Caudate nucleus (tissue), 63 donors: ENCODE measurements at places on chromosomes 2 and 18.

DNA sequence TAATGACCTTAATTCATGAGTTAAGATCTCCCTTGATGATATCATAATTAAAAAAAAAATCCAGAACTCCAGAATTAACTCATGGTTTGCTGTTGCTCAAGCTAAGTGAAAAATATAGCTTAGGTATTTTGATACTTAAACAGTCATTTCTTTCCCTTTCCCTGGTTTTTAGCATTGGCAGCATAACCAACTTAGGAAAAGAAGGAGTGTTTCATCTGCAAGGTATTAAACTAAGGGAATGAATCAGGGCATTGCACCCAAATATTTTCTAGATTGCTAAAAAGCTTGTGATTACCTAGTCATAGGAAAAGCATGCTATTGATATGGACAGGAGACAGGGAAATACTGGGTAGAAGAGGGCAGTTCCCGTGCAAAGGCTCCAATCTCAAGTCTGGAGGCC, 207.2 kb downstream of the LRP1B start:
- no peak for DNase-seq

- no peak for DNase-seq
These were observed 93.8 kb downstream of the ARL4C start for GRCh38 chr2:234403074-234403473.

DNA sequence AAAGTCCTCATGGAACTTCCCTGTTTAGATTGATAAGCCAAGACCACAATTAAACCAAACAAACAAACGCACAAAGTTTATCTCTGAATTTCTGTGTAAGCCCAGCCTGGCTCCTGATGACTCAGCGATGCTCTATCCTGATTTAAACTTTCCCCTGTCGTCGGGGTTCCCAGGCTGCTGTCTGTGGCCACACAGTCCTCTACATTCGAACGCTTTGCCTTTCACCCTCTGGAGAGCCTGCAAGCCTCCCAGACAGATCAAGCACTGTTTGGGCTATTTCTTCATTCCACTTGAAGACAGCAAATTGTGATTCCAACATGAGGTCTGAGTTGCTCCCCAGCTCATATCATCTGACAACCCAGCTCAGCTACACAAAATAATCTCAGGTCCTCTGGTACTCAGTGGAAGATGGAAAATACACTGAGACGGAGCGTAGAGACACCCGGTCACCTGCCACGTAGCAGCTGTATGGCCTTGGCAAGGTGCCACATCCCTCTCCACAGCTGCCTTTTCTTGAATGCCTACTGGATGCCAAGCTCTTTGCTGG, 51.2 kb downstream of the CYRIA start:
- DNase-seq = no peak

DNA sequence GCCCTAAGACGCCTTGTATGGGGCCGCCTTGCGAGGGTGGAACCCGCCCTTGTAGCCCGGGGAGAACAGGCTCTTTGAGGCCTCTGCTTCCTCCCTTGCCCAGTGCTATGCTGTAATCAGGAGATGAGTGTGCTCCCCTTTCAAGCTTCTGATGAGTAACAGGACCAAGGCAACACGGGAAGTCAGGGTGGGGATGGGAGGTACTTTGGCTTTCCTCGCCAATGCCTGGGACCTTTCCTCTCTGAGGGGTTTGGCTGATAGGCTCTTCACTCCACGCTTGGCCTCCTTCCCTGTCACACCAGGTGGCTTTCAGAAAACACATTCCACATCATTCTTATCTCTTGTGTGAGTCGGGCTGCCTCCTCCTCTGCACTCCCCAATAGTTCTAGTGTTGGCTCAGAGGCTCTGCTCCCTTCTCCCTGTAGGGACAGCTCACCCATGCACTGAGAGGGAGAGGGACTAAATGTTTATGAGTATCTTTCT, 223.7 kb upstream of the TRIB2 start:
- DNase-seq = no peak

GRCh38 chr2:55150834-55151233, 81.3 kb downstream of the CLHC1 start:
- no peak for DNase-seq

- no peak for DNase-seq
These were observed 50.0 kb downstream of the DTNB start for GRCh38 chr2:25623361-25623760.

GRCh38 chr18:78776706-78777285, 202.8 kb upstream of the SALL3 start:
- DNase-seq = no peak

GRCh38 chr2:157871415-157871814, 4.7 kb downstream of the ACVR1 start:
- no peak for DNase-seq

GRCh38 chr2:44928483-44929158, 12.9 kb upstream of the SIX3 start:
- no peak for DNase-seq

DNA sequence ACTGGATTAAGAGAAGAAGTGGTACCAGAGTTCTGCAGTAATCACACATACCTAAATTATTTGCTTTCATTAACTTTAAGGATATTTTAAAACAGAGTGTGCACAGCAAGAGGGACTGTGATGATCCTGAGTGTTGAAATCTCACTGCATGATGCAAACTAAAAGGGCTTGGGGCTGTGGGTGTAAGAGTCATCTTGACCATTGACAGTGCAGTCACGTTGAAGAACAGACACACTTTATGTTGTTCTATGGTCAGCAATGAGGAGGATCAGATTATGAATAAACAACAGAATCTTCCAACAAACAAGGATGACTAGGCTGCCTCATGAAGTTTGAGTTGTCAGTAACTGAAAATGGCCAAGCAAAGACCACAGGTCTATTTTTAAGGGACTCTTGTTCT, 87.2 kb upstream of the GALNT5 start:
- DNase-seq = no peak

DNA sequence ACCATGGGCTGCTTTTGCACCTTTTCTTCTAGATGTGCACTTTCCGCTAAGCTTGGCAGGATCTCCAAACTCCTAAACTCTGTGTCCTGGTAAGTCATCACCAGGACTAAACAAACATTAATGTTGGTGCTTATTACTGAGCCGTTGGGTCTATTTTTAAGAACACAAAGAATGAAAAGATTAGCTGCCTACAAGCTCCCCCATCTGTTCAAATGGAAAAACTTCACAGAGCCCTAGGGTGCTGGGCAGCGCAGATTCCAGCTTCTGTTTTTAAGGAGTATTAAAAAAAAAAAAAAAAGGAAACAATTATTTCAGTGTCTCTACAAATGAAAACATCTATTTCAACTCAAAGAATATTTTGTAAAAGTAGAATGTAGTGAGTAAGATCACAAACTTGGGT, 97.8 kb upstream of the AQP4 start:
- DNase-seq = no peak

DNA sequence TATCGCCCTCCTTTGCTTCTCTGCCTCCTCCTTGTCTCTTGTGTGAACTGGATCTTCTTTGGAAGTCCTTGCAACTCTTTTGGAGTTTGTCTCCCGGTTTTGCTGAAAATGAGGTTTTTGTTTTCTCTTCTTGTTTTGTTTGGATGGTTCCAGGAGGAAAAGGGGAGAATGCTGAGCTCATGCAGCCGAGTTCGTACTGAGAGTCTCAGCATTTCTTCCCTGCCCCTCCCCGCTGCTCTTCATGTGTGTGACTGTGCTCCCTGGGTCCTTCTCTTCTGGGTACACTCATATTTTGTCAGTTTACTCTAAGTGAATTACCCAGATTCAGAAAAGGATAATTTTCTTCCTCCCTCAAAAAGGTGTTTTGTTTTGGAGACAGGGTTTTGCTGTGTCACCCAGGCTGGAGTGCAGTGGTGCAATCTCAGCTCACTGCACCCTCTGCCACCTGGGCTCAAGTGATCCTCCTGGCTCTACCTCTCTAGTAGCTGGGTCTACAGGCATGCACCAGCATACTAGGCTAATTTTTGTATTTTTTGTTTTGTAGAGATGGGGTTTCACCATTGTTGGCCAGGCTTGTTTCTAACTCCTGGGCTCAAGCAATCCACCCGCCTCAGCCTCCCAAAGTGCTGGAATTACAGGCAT, 142.9 kb upstream of the IL1R2 start:
- no peak for DNase-seq

DNA sequence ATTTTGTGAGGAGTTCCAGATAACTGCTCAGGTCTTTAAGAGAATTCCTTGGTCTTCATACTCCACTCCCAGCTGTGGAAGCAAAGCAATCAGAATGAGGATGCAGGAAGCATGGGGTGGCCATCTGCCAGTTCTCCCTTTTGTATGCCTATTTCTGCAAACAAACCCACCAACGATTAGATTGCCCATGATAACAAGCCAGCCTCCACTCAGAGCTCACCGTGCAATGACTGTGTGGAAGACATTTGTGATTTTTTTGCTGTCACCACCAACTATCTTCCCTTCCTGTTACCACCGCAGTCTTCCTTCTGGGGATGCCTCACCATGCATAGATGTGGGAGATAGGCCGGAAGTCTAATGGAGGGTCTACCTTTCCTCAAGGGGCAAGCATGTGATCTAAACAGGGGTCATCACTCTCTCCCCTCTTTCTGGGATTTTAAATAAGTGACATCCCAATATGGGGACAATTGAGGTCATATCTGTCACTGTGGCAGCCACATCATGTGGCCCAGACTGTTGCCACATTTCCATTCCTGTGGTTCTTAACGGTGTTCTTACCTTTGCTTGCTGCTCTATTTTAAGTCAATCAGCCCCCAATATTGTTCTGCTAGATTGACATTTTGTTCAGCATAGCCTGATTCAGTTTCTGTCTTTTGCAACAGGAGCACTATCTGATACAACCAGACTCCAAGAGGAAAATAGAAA, 4.4 kb downstream of the AFF3 start:
- DNase-seq = no peak

- no peak for DNase-seq
These were observed 8.4 kb downstream of the BCL11A start for GRCh38 chr2:60544954-60545560.

DNA sequence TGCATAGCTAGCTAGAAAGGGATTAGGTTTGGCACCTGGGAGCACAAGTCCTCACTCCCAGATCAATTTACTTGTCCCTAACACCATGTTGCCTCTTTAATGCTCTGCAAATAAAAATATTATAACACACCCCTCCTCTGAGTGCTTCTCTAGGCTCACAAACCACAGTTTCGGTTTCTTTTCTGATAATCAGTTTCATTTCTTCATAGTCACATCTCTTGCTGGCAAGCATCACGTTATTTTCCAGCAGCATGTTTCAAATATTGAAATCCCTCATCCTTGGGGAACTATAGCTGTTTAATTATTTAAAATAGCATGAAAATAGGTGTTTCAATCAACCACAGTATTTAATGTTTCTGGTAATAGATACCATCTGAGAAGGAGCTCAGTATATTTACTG, 13.9 kb upstream of the SMCHD1 start:
- no peak for DNase-seq

GRCh38 chr2:161250864-161251436, 57.3 kb upstream of the PSMD14 start:
- no peak for DNase-seq

DNA sequence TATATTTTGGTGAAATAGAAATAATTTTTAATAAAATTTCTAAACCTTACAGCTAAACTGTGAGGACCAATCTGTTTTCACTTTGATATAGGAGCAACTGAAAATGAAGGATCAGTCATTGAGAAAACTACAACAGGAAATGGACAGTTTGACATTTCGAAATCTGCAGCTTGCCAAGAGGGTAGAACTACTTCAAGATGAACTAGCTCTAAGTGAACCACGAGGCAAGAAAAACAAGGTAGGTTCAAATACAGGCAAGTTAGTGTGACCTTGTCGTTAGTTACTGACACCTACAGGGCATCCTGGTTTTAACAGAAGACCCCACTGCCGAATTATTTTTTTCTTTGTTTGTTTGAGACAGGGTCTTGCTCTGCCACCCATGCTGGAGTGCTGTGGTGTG, 75.5 kb upstream of the STON1 start:
- DNase-seq = no peak

- no peak for DNase-seq
These were observed 164.2 kb downstream of the MYT1L start for GRCh38 chr2:2166881-2167280.

GRCh38 chr2:144170179-144170578, 349.7 kb downstream of the ZEB2 start:
- DNase-seq = no peak

- DNase-seq = no peak
These were observed 183.5 kb downstream of the SCG2 start for GRCh38 chr2:223418604-223419199.

GRCh38 chr2:149058936-149059335, 20.4 kb downstream of the LYPD6B start:
- no peak for DNase-seq

DNA sequence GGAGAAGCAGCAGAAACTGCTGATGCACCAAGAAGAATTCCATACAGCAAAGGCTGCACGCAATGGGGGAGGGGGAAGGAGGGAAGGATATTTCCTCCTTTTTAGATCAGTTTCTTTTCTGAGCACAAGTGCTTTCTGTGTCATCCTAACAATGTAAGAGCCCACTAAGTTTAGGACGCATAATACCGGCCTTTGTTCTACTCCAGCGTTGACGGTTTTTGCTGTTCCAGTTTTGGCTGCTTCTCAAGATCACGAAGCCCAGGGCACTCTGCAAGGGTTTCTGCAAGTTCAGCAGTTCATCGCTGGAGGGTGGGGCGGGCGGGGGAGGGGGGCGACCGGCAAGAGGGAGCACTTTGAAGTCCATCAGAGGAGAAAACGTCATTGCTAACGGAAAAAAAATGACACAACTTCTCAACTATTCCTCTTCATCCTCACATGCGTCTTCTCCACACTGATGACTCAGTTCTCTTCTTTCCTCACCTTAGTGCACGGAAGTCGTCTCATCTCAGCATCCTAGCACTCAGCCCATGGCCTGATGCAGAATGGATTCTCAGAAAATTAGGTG, 8.7 kb downstream of the FAM178B start:
- peak; percentile 70 for DNase-seq

GRCh38 chr2:65498396-65498795, 66.0 kb upstream of the SPRED2 start:
- DNase-seq = no peak

DNA sequence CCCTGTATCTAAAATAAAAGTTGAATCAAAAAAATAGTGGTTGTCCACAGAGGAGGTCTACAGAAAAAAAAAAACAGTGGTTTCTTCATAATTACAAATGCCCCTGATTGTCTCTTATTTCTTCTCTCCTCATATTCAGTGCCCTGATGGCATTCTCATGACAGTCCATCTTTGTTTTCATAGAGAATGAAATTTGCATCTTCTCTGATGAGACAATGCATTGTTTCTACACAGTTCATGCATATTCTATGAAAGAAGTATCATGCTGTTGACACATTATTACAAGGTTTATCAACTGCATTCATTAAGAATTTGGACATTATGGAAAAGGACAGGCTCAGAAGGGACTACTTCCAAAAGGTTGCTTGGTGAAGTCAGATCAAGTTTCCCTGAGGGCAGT, 59.5 kb downstream of the LHCGR start:
- no peak for DNase-seq
